Ascending aorta (tissue), 2 donors: ENCODE measurements at places on chromosomes 16 and 17.

- no peak for DNase-seq
Observed at GRCh38 chr17:12391468-12391867, 274.2 kb upstream of the MYOCD start.

DNA sequence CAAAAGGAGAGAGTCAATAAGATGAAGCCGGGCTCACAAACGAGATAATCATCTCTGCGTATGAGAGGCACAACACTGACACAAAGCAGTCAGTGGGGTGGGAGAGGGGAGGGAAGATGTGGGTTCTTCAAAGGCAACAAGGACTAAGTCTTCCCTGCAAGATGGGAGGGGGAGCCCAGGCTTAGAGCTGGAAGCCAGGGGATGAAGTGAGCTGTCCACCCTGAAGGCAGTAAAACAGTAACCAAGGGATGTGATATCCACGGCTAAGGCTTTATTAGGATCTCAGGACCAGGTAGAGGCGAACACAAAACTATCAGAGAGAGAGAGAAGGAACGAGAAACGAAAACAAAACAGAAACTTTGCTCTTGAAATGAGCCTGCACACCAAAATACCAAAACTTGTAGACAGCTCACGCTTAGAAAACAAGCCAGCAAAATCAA, 115.9 kb downstream of the DYNLRB2 start:
- DNase-seq = no peak

GRCh38 chr17:75816693-75817092, 27.5 kb downstream of the UNC13D start:
- DNase-seq = no peak

DNA sequence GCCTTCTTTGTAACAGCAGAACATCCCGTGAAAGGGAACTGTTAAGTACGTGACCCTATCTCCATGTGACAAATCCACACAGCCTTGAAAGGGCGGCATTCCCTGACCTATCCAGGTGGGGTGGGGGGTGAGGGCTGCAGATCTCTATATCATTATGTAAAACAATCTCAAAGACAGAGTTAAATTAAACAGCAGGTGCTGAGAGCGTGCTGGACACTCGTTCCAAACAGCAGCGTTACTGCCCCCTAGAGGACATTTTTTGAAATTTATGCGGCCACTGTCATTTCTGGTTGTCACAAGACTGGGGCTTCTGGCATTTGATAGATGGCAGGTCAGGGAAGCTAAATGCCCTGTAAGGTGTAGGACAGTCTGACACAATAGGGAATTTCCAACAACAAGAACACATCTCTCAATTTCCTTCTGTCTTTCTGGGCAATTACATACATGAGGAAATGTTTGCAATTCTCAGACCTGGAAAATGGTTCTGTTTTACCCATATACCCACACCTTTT, 6.7 kb upstream of the SLC25A39 start:
- DNase-seq = no peak

DNA sequence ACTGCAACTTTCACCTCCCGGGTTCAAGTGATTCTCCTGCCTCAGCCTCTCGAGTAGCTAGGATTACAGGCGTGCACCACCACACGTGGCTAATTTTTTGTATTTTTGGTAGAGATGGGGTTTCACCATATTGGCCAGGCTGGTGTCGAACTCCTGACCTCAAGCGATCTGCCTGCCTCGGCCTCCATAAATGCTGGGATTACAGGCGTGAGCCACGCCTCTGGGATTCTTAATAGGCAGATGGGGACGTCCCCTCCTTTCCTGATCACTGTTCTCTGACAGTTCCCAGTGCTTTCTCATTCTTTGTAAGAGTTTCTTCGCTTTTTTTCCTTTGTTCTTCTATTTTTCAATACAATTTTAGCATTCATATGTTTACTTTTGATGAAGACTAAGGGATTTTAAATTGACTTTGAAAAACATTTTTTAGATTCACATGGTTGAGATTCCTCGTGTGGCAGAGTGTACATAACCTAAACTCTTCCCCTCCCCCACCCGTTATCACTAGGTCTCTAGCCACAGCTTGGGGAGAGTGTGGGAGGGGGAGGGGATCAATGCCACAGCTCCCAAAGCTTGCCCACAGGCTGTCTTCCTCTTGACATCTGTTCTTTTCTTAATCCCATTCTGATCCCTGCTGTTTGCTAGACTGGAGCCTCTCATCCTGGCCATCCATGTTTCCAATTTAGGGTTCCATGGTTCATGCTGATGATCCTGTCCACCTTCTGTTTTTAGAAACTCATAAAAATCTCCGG, 11.0 kb downstream of the ADORA2B start:
- DNase-seq = no peak

DNA sequence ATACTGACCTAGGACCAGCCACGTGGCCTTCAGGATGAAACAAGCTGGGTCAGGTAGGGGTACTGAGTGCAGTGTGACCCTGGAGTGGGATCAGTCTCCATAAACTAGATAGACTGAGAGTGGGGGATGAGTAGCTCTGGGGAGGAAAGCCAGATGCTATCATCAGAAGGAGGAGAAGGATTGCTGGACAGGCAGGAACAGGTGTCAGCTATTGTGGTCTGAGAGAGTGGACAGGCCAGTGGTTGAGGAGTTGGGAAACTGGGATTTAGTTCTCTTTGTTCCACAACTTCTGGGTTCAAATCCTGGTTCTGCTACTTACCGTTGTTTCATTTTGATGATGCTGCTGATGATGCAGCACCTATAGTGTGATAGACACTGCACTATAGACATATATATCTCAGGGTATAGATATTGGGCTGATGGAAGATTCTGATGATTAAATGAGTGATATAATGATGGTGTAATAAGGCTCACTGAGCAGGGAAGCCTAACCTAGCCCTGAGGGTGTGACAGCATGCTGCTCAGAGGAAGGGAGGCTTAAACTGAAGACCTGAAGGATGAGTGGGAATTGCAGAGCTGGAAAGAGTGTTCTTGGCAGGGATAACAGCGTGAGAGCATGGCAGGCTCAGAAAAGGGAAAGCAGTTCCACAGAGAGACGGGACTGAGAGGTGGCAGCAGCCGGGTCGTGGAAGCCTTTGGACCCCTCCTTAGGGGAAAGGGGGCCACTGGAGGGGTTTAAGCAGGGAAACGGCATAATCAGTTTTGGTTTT, 66.0 kb downstream of the SNX20 start:
- no peak for DNase-seq

DNA sequence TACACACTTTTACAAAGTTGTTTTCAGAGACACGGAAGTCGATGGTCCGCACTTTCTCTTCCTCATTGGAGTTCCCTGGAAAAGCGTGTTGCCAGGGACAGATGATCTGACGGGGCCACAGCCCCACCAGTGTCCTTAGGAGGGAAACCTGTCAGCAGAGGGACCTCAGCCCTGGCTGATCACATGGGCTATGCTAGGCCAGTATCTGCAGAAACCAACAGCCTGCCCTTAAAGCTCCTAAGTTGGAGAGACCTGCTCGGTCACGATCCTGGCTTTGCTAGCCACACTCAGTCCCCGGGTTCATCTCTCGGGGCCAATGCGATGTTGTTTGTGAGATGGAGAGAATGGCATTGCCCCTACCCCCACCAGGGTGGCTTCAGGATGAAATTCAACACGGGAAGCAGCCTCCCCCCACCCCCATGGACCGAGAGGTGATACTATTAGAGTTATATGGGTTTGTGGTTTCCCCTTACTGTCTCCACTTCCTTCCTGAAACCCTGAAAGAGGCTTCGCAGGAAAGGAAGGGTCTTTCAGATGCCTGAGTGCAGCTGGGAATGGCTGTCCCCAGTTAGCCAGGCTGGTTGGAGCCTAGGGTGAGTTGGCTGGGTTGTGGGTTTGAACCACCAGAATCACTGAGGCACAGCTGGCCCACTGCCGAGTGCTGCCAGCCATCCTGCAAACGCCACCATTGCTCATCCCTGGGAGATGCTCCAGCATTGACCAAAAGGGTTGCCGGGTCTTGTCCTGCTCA, 16.6 kb downstream of the RMI2 start:
- DNase-seq = no peak

DNA sequence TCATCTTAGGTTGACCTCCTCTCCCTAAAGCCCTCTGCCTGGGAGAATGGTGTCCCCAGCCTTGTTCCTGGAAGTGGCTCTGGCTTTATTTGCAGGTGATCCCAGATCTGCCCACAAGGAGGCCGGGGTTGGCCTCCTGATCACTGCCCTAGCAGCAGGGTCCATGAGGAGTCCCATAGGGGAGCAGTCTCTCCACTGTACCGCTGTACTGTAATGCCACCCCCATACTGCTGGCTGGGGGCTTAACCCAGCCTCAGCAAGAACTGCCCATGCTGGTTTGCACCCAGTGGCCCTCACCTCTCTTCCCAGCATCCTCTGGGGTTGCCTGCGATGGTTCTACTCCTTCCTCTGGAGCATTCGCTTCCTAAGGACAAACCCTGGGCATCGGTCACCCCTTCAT, 39.1 kb downstream of the PSME3IP1 start:
- DNase-seq = no peak

DNA sequence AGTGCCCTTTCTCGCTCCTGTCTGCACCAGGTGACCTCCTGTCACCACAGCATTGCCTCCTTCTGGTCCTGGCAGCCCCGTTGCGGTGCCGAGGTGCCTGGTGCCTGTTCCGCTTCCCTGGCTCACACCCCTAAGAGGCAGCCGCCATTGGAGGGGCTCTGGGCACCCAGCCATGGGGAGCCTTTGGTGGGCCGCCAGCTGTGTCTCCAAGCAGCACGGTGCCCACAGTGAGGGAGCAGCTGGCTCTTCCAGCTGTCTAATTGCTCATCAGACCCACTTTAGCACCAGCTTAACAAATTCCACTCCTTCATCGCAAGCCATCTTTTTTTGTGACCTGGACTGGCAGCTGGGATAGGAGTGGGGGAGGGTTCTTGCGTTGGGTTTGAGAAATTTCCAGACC, 276.1 kb downstream of the SNX29 start:
- no peak for DNase-seq

DNA sequence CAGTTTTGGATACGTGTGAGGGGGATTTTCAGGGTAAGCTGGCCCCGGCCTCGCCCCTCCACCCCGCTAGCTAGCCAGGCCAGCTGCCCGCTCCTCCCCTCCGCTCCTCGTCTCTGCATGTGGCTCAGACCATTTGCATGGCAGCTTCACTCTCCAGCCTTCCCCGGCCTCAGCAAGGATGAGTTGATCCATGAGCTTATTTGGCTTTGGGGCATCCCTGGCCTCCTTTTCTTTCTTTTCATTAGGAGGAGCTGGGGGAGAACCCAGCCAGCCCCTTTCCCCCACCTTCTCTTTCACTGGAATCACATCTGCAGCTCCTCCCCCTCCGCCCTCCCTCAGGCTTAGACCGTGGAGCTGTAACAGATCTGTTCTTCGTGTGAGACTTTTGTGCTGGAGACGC, 30.7 kb downstream of the ELAC2 start:
- no peak for DNase-seq

DNA sequence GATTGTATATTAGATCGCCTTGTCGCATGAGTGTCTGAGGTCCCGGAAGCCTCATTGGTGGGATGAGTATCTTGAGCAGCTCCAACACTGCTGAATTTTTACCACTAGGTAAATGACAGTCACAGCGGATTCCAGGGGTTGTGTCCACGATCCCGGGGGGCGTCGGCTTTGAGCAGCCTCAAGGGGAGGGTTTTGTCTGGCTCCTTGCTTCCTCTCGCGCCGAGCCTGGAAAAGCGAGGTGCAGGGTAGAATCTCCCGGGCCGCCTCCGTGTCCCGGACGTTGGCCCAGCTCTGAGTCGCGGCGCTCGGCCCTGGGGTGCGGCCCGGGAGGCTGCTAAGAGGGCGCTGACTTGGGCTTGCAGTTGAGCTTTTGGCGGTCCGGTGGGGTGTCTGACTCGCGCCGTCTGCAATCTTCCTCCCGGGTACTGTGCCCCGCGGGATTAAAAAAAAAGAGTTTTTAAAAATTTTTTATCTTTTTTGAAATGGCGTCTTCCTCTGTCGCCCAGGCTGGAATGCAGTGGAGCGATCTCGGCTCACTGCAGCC, 4.5 kb downstream of the OR1F1 start:
- DNase-seq = no peak

- DNase-seq = no peak
Observed at GRCh38 chr16:21643785-21644184, 8.6 kb downstream of the IGSF6 start.
